ENCODE measurements at places on chromosomes 11 and 22. TPM values are rescaled to one million over a fixed set of nuclear protein-coding genes. Genes with fewer than 3 reads are reported as not detected.

DNA sequence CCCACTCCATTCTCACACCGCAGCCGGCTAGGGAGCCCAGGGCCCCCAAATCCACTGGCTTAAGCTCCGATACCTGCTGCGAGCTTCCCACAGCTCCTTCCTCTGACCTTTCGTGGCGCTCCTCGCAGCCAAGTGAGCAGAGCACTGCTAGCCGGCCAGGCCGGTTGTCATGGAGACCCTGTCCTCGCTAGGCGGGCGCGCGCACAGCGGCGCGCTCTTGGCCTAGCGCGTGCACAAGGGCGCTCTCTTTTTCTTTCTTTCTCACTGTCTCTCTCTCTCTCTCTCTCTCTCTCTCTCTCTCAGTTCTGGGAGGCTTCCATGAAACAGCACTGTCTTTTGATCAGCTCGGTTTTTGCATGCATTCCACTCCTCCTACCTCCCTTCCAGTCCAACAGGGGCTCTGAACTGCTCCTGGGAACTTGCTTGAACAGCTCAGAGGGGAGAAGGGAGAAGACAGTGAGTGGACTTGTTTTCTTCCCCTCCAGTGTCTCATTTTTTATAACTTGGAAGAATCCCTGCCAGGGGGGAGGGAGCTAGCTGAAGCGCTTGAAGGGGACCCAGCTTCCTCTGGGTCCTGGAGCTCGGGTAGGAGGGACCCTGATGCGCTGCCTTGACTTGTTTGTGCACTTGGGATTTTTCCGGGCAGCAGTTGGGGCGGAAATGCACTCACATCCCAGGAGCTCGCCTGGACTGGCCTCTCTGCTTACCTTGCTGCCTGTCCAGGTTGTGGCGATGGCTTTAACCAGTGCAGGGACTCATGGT is 100.3 kb upstream of the AKIP1 start:
- H3K4me1 ChIP-seq, result no peaks in the 10 kb centered on the region
- DNase-seq, result no peak
- no peak overlapping the region for H3K27ac ChIP-seq
- no peak overlapping the region for H3K4me3 ChIP-seq

DNA sequence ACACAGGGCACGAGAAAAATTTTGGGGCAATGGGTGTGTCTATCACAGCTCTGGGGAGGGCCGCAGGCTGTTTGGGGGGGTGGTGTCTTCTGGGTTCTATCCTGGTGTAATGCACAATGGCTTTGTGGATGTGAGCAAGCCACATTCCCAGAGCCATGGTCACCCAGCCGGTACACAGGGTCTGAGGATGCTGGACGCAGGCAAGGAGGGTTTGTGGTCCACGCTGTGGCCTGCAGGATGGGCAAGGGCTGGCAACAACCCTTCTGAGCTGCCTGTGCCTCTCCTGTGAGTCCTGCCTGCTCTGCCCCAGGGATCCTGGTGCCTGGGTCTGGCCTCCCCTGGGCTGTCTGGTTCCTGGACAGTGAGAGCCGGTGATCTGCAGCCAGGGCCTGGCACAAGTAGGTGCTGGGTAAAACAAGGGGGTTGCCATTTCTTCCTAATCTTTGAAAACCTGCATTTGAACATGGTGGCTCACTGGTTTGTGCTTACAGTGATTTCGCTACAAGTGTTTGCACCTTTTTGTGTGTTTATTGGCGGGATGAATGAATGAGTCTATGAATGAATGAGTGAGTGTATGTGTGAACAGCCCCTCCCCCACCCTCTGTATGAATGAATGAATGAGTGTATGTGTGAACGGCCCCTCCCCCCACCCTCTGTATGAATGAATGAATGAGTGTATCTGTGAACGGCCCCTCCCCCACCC is 4.4 kb upstream of the MRPL23 start:
- no peak overlapping the region for H3K27ac ChIP-seq
- H3K4me3 ChIP-seq, result no peak overlapping the region
- H3K36me3 ChIP-seq, result no peaks in the 10 kb centered on the region
- H3K4me1 ChIP-seq, result no peaks in the 10 kb centered on the region
- DNase-seq, result no peak

- DNase-seq, result no peak
- H3K27ac ChIP-seq, result no peak overlapping the region
- H3K4me3 ChIP-seq, result no peak overlapping the region
Measured at GRCh38 chr11:116473790-116474346, 298.9 kb downstream of the BUD13 start.

- no peaks in the 10 kb centered on the region for H3K27me3 ChIP-seq
- no peak overlapping the region for H3K27ac ChIP-seq
- DNase-seq, result no peak
Measured at GRCh38 chr11:125080531-125080911, 17.4 kb downstream of the SLC37A2 start.

DNA sequence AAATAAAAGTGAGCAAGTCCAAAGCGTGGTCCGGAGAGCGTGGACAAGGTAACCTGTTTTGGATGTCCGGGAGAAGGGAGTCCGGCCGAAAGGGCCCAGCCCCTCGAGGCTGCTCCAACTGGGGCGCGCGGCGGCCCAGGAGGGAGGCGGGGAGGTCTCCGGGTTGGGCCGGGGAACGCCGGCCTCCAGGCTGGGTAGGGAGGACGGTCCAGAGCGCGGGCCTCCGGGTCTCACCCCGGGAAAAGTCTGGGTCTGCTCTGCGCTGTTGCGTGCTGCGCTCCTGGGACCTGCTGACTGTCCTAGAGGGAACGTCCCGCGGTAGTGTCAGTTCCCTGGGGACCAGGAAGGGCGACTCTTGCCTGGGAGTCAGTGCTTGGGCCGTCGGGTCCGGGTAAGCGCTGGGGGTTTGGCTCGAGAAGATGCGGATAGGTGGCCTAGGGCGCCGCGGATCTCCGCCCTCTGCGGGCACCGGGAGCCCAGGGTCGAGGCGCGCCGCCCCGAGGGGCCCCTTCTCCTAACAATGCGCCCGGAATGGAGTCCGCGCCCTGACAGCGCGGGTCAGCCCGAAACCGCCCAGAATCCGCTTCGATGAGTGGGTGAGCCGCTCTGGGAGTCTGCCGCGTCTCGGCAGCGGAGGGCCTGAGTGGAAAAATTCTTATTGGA is 988 bp upstream of the FLI1 start:
- H3K4me1 ChIP-seq, result peaks cover 26% of the 10 kb centered on the region

- H3K4me3 ChIP-seq, result no peak overlapping the region
- H3K27ac ChIP-seq, result no peak overlapping the region
- no peaks in the 10 kb centered on the region for H3K27me3 ChIP-seq
- H3K36me3 ChIP-seq, result no peaks in the 10 kb centered on the region
- no peaks in the 10 kb centered on the region for H3K4me1 ChIP-seq
Measured at GRCh38 chr11:9533736-9534473, 39.6 kb upstream of the WEE1 start.

GRCh38 chr22:44217346-44217745 is 36.6 kb downstream of the PARVG start:
- H3K36me3 ChIP-seq, result no peaks in the 10 kb centered on the region
- DNase-seq, result no peak
- no peak overlapping the region for H3K27ac ChIP-seq

DNA sequence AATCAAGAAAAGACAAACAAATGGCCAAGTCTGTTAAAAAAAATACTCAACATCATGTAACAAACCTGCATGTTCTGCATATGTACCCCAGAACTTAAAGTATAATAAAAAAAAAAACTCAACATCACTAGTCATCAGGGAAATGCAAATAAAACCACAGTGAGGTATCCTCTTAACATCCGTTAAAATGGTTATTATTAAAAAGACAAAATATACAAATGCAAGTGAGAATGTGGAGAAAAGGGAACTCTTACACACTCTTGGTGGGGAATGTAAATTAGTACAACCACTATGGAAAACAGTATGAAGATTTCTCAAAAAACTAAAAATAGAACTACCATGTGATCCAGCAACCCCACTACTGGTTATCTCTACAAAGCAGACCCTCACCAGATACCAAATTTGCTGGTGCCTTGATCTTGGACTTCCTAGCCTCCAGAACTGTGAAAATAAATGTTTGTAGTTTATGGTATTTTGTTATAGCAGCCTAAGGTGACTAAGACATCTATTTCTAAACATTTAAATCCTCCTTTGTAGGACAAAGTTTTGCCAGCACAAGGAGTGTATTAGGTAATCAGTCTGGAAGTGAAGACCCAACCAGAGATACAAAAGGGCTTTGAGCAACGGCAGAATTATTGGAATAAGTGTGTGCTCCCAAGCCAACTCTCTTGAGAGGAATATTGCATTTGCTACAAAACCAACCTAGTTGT is 32.4 kb upstream of the SCUBE2 start:
- H3K36me3 ChIP-seq, result no peaks in the 10 kb centered on the region
- H3K27me3 ChIP-seq, result no peaks in the 10 kb centered on the region
- no peak for DNase-seq
- no peaks in the 10 kb centered on the region for H3K4me1 ChIP-seq
- H3K27ac ChIP-seq, result no peak overlapping the region

- H3K4me3 ChIP-seq, result no peak overlapping the region
- H3K27me3 ChIP-seq, result no peaks in the 10 kb centered on the region
- no peaks in the 10 kb centered on the region for H3K4me1 ChIP-seq
- DNase-seq, result peak; percentile 66
- H3K27ac ChIP-seq, result no peak overlapping the region
- no peaks in the 10 kb centered on the region for H3K36me3 ChIP-seq
Measured at GRCh38 chr11:8225589-8226036, 38.1 kb downstream of the LMO1 start.

DNA sequence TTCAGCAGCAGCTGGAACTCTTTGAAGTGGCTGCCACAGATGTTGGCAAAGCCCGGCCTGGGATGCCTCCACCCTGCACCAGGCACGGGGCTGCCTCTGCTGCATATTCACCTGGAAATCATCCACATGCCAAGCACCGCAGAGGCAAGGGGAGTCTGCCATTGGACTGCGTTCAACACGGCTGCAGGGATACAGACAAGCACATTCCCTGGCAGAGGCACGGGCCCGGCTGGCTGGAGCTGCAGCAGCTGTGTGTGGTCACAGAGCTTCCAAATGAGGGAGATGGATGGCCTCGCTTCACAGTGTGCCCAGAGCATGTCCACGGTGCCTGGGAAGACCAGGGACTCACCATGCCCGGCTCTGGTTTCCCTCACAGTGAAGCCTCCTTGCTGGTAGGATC is 1378.9 kb downstream of the TBC1D22A start:
- H3K36me3 ChIP-seq, result no peaks in the 10 kb centered on the region
- no peaks in the 10 kb centered on the region for H3K4me1 ChIP-seq
- no peak for DNase-seq
- no peak overlapping the region for H3K27ac ChIP-seq

DNA sequence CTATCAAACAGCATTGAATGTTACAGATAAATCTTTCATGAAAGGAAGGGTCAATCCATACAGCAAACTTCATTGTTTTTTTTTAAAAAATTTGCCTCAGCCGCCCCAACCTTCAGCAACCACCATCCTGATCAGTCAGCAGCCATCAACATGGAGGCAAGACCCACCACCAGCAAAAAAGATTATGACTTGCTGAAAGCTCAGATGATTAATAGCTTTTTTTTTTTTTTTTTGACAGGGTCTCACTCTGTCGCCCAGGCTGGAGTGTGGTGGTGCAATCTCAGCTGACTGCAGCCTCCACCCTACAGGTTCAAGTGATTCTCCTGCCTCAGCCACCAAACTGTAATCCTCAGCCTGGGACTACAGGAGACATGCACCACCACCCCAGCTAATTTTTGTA is 18.0 kb upstream of the CD3E start:
- H3K4me1 ChIP-seq, result peaks cover 11% of the 10 kb centered on the region
- no peak overlapping the region for H3K27ac ChIP-seq
- no peaks in the 10 kb centered on the region for H3K27me3 ChIP-seq
- H3K4me3 ChIP-seq, result no peak overlapping the region

Gene BATF2
- not detected for total RNA-seq

Gene RTN4RL2
- total RNA-seq, result 0.47 TPM

Gene OSM
- 1.1 TPM for total RNA-seq

Gene SLC22A12
- not detected for total RNA-seq

All from naive thymus-derived CD4-positive, alpha-beta T cell (primary cell).